Immature natural killer cell (primary cell): ENCODE measurements at places on chromosomes 1 and 21.
A peak's percentile ranks its signal among the peaks of the same experiment; 100 is the strongest.

DNA sequence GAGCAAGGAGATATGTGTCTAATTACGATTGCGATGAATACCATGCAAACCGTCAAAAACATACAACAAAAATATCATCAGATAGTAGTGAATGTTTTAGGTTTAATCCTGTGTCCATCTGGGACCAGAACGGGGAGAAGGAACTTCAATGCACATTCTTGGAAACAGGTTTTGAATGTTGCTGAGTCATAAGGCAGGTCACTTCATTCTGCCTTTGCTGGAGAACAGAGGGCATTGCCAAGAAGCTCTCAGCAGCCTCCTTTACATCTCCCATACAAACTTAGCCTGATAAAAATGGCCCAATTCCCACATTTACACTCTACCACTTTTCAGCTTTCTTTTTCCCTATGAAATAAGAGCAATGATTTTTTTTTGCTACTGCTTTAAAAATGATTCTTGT, 78.0 kb upstream of the KCNJ6 start:
- DNase-seq, result no peak
- H3K4me3 ChIP-seq, result no peak overlapping the region
- no peaks in the 10 kb centered on the region for H3K4me1 ChIP-seq
- H3K27me3 ChIP-seq, result no peaks in the 10 kb centered on the region
- H3K36me3 ChIP-seq, result no peaks in the 10 kb centered on the region

DNA sequence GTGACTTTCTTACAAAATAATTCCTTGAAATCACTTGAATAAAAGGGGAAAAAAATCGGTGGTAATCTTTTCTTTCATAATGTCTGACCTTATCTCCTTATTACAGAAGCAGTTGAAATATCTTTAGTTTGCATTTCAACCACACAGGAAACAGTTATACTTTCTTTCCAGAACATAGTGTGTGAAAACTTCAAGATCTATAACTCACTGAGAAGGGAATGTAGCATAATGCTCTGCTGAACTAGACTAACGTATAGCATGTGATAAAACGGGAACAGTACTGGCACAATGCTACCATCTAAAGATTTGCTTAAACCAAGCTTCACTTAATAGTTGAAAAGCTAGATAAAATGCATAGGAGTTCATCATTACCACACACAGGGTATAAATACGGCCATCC, 45.0 kb downstream of the VAV3 start:
- H3K27ac ChIP-seq, result peak overlapping the region; percentile 81
- H3K4me3 ChIP-seq, result peak overlapping the region; percentile 73
- DNase-seq, result no peak
- no peaks in the 10 kb centered on the region for H3K27me3 ChIP-seq

DNA sequence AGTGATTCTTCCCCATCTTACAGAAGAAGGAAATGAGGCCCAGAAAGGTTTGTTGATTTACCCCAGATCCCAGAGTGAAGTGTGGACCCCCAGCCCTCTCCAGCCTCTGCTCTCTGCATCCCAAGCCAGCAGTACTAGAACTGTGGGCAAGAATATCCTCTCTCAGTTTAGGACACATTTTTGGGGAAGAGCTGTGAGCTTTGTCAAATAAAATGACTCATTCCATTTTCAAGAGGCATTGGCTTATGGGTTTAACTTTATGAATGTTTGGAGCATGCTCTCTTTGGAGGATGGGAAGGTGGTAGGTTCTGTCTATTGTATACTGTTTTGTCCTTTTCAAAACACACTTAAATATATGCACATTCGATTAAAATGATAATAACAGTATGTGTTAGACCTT, 70.6 kb upstream of the CNTN2 start:
- H3K36me3 ChIP-seq, result no peaks in the 10 kb centered on the region
- no peak for DNase-seq
- no peak overlapping the region for H3K4me3 ChIP-seq
- peaks cover 2% of the 10 kb centered on the region for H3K27me3 ChIP-seq
- H3K4me1 ChIP-seq, result no peaks in the 10 kb centered on the region

DNA sequence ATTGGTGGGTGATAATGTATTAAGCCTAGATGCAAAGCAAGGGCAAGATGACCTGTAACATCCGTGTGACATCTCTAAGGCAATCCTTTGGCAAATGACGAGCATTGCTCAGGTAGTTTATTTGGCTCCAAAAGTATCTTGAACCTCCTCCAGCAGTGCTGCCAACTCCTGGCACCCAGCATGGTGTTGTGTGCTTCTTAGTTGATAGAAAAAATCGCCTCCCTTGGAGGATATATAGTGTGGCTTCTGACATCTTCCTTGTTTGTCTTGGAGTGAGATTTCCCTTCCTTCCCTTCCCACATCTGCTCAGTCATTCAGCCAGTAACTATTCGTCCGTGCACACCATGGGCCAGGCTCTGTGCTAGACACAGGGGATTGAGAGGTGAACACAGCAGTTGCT, 121.8 kb downstream of the TOMM20 start:
- no peak for DNase-seq
- peaks cover 32% of the 10 kb centered on the region for H3K4me1 ChIP-seq
- H3K36me3 ChIP-seq, result no peaks in the 10 kb centered on the region
- peaks cover 23% of the 10 kb centered on the region for H3K27me3 ChIP-seq

- H3K4me3 ChIP-seq, result no peak overlapping the region
- peaks cover 72% of the 10 kb centered on the region for H3K4me1 ChIP-seq
- no peaks in the 10 kb centered on the region for H3K27me3 ChIP-seq
- peaks cover 11% of the 10 kb centered on the region for H3K36me3 ChIP-seq
- DNase-seq, result no peak
Observed at GRCh38 chr1:230113235-230113592, 46.2 kb downstream of the GALNT2 start.
